NCI-H748 treated with DMSO at 0.1 percent for 48 hours (cell line): ENCODE measurements at places on chromosomes 2 and 18.

DNA sequence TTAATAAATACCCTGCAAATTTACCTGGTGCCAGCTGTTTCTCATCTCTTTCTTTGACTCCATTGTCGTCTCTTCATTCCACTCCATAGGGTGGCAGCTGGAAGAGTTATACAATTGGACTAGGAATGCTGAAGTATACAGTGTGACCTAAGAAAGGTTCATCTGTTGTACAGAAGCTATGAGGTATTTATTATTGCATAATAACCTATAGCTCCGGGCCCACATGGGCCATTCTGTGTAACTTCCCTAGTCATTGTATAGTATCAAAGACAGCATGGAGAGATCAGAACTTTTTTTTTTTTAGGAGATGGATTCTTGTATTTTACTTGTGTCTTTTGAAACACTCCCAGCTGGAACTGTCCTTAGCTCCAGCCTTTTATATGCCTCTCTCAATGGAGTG is 26.2 kb downstream of the BMP10 start:
- no peak for DNase-seq

DNA sequence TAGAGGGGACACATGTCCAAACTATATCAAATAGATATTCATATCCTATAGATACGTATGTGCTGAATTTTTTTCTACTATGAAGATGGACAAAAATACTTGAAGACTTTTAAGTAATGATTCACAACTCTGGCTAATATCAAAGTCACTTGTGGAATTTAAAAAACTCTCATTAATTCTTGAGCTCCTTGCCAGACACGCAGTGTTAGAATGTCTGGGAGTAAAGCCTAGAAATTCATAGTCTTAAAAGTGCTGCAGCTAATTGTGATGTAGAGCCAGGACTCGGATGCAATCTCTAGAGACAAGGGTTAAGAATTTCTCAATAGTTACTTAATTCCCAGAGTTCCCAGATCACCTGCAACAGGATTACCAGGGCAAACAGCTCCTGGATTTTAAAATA is 107.4 kb downstream of the ARL6IP6 start:
- DNase-seq: no peak

GRCh38 chr18:58727776-58728500 is 56.7 kb downstream of the MALT1 start:
- DNase-seq: no peak

GRCh38 chr2:109326306-109326705 is 197.3 kb downstream of the SH3RF3 start:
- no peak for DNase-seq

- DNase-seq: no peak
Measured at GRCh38 chr18:66874375-66874774, 270.5 kb upstream of the CDH19 start.

DNA sequence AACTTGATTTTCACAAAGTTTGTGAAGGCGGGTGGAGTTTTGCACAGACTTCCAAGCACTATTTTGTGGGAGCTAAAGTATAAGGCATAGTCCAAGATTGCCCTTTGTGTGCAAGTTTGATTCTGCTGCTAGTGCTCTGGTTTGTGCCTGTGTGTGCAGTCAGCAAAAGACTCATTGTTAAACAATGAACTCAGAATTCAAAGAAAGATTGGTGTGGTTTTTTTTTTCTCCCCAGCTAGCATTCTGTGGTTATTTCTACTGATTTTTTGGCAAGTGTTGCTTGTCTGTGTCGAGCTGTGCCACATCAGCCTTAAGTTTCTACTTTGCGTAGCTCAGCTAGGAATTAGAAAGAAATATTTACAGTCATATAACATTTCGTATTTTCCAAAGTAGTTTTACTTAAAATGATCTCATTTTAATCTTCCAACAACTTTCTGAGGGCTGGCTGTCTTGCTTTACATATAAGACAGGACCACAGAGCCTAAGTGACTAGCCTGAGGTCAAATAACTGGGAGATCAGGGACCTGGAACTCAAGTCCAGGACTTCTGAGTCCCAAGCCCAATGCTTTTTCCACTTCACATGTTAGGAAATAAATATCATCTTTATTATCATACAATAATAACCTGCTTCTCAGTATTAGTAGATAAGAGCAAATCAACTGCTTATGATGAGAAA is 69.8 kb downstream of the BABAM2 start:
- DNase-seq: no peak

- no peak for DNase-seq
Measured at GRCh38 chr2:240949791-240950705, 43.9 kb downstream of the CROCC2 start.

GRCh38 chr2:27773959-27774358 is 2.4 kb downstream of the MRPL33 start:
- DNase-seq: no peak

DNA sequence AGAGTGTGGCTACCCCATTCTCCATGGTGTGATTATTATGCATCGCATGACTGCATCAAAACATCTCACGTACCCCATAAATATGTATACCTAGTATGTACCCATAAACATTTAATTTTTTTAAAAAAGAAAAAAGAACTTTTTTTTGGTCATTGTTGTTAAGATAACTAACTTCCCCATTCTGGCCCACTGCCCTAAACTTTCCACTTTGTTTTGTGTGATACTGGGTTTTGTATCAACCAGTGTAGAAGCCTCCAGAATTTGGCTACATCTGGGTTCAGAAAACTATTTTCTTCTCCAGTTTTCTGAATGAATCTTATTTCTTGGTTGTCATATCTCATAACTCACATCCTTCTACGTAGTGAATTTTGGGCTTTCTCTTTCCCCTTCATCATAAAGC is 62.3 kb upstream of the NABP1 start:
- DNase-seq: no peak

GRCh38 chr2:132813422-132813821 is 143.4 kb upstream of the LYPD1 start:
- DNase-seq: no peak

- DNase-seq: no peak
Measured at GRCh38 chr2:120438301-120439066, 92.5 kb downstream of the INHBB start.

- DNase-seq: peak; percentile 52
Measured at GRCh38 chr2:163734881-163735684, 725 bp downstream of the FIGN start.
